ENCODE measurements at places on chromosomes 4 and X. TPM values are rescaled to one million over a fixed set of nuclear protein-coding genes. Genes with fewer than 3 reads are reported as not detected.

The MMRN1 gene
- total RNA-seq = not detected

The FATE1 gene
- not detected for total RNA-seq

The GAGE12G gene
- not detected for total RNA-seq

The TCEAL9 gene
- total RNA-seq = 1.6 TPM

The CDS1 gene
- total RNA-seq = 0.28 TPM

The S100P gene
- total RNA-seq = 18.0 TPM

The CTAG2 gene
- total RNA-seq = not detected

The SSX2 gene
- not detected for total RNA-seq

The C1GALT1C1 gene
- total RNA-seq = 9.8 TPM

The RHOXF1 gene
- 0.76 TPM for total RNA-seq

The VSIG1 gene
- total RNA-seq = 0.22 TPM
